ENCODE measurements at places on chromosomes 2 and 18.

GRCh38 chr18:48859311-48860268, 91.2 kb downstream of the SMAD7 start:
- no peak for DNase-seq

- DNase-seq, result no peak
These were observed 391.0 kb downstream of the CDH2 start for GRCh38 chr18:27785815-27786471.

GRCh38 chr18:11980163-11980493, 1.2 kb upstream of the IMPA2 start:
- DNase-seq, result no peak

- no peak for DNase-seq
These were observed 280.4 kb downstream of the HRH4 start for GRCh38 chr18:24740829-24741228.

GRCh38 chr2:45466053-45466452, 145.0 kb downstream of the SRBD1 start:
- no peak for DNase-seq

DNA sequence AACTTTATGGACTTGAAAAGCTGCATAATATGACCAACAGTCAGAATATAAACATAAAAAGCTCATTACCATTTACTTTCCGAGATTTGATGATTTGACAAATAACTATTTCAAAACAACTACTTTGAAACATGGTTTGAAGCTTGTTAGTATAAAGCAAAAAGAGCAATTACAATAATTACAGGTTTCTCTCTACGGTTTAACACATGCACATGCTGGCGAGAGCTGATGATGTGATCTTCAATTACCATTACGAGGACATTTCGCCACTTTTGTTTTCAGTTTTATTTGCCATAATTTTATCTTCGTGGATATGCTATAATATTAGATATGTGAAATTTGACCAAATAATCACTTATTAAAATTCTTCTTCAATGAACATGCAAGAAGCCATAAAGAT, 270.1 kb downstream of the TCF4 start:
- DNase-seq, result no peak

DNA sequence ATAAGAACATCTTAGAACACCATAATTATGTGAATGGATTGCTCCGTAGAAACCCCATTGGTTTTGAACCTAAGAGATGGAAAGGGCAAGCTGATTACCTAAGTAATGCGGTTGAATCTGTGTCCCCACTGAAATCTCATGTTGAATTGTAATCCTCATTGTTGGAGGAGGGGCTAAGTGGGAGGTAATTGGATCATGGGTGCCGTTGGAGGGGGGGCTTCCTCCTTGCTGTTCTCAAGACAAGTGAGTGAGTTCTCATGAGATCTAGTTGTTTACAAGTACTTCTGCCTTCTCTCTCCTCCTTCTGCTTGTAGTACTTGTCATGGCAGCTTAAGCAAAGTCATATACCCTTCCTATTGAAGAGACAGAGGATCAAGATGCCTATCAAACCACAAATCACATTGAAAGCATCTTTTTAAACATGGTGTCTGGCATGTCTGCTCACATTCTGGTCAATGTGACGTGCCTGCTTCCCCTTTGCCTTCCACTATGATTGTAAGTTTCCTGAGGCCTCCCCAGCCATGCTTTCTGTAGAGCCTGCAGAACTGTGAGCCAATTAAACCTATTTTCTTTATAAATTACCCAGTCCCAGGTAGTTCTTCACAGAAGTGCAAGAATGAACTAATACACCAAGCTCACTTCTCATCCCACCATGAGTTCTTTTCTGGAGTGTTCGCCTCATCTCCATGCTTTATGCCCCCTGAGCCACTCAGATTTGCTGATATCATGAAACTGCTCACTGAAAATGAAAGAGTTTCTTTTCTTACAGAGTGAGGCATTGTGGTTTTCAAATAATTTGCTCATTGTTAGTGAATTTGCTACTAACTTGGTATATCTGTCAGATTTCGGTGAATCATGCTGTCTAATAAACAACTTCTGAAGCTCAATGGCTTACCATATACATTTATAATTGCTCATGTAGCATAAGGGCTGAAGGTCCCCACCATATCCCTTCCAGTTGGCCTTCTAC, 23.6 kb downstream of the KCNE4 start:
- no peak for DNase-seq

- DNase-seq, result no peak
These were observed 12.2 kb upstream of the ATP6V1B1 start for GRCh38 chr2:70923378-70924015.

GRCh38 chr2:180553094-180553715, 427.2 kb upstream of the UBE2E3 start:
- no peak for DNase-seq

GRCh38 chr2:74390606-74391005, 10.5 kb upstream of the DCTN1 start:
- DNase-seq, result no peak

- DNase-seq, result no peak
These were observed 641 bp upstream of the ITGA6 start for GRCh38 chr2:172426635-172427255.

DNA sequence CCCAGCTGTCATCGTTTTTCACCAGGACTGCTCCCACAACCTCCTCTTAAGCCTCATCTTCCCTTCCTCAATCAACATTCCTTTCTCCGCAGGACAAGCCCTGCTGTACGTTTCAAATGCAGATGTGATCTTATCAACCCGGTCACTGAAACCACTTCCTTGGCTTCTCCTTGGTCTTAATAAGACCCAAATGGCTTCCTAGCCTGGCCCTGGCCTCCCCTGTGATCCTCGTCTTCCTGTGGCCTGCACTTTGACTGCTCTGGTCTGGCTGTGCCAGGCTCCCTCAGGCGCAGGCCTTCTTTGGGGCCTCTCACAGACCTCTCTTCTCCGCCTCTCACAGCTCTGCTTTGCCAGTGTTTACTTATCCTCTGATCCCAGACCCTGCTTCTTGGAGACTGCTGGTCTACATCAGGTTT, 4.7 kb upstream of the ADNP2 start:
- no peak for DNase-seq

- DNase-seq, result no peak
These were observed 71.4 kb downstream of the MARCHF4 start for GRCh38 chr2:216300906-216301305.

- DNase-seq, result peak; percentile 27
These were observed 101.7 kb upstream of the ZSWIM2 start for GRCh38 chr2:186950694-186951093.

DNA sequence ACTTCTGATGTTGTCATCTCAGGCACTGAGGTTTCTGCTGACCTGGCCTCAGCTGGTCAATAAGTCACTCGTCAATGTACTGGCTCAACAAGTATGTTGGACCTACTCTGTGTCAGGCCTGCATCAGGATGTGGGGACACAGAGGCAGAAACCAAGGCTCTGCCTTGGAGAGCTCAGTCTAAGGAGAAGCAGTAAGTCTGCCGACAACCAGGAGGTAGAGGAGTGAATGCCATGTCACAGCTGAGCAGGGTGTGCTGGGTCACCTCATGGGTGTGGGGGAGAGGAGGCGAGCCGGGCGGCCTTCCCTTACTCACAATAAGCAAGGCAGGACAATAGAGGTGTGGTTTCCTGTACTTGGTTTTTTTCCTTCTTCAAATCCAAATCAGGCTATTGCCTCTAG, 75.8 kb downstream of the COLEC12 start:
- no peak for DNase-seq

- no peak for DNase-seq
These were observed 71.2 kb downstream of the PLB1 start for GRCh38 chr2:28567061-28567471.

GRCh38 chr2:118837621-118838020, 9.8 kb downstream of the EN1 start:
- no peak for DNase-seq

- no peak for DNase-seq
These were observed 128.7 kb downstream of the NFATC1 start for GRCh38 chr18:79524181-79525078.

DNA sequence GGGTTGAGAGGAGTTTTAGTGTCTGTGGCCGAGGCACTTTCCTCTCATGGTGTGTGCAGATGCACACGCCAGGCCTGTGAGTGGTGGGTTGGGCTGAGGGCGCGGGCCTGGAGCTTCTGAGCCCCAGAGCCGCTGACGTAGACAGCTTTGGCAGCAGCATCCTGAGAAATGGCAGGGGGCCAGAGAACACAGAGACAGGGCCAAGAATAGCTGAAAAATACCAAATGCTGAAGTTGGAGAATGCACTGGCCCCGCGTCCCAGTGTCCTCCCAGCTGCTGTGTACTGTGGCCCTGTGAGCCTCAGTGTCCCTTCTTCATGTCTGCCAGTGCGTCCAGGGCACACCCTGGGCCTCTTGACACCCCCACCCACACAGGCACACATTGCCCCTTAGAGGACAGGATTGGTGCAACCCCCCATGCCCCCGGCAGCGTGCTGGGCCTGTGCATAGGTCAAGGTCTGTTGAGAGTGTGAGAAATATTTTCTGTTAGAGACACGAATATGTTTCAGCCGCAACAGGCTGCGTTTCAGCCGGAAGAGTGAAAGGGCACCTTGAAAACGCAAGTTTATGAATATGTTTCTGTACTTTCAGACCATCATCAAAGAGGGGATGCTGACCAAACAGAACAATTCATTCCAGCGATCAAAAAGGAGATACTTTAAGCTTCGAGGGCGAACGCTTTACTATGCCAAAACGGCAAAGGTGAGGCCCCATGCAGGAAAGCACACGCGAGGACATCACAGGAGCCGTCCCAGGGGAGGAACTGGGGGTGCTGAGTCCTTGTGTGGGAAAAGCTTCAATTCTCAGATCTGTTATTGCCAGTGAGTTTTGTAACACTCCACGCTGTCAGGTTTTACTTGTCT, 33.6 kb downstream of the DGKD start:
- DNase-seq, result no peak

DNA sequence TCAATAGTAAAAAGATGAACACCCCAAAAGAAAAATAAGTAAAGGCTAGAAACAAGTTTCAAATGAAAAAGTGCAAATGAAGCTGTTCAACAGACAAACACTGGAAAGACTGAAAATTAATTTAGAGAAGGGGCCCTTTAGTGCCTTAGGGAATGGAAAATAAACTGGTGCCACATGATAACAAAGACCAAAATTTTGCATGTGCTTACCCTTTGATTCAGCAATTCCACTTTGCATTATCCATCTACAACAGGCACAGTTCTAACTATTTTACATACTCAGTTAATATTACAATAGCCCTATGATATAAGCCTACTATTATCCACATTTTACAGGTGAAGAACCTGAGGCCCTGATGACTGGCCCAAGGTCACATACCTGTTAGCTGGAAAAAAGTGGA, 183.9 kb downstream of the NBAS start:
- DNase-seq, result no peak

- DNase-seq, result no peak
These were observed 41.3 kb upstream of the TMEM247 start for GRCh38 chr2:46438102-46438501.

GRCh38 chr18:50956116-50956515, 11.7 kb upstream of the ELAC1 start:
- DNase-seq, result no peak

DNA sequence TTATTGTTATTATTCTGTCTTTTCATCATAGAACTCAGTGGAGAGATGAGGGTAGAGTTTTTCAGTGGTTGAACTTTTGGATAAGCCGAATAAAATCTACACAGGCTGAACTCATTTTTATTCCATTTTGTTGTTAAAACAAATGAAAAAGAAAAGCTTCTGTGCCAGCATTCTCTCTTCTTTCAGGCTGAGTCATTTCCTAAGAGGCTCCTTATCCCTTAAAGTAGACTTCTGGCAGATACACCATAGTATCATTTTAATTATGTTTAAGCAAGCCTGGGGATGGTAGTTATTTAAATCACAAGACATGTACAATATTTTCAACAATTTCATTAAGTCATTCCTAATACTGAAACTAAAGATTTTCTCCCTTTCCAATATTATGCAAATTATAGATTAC, 1364.0 kb upstream of the NRXN1 start:
- no peak for DNase-seq

GRCh38 chr2:53549497-53549896, 218.1 kb upstream of the CHAC2 start:
- no peak for DNase-seq

DNA sequence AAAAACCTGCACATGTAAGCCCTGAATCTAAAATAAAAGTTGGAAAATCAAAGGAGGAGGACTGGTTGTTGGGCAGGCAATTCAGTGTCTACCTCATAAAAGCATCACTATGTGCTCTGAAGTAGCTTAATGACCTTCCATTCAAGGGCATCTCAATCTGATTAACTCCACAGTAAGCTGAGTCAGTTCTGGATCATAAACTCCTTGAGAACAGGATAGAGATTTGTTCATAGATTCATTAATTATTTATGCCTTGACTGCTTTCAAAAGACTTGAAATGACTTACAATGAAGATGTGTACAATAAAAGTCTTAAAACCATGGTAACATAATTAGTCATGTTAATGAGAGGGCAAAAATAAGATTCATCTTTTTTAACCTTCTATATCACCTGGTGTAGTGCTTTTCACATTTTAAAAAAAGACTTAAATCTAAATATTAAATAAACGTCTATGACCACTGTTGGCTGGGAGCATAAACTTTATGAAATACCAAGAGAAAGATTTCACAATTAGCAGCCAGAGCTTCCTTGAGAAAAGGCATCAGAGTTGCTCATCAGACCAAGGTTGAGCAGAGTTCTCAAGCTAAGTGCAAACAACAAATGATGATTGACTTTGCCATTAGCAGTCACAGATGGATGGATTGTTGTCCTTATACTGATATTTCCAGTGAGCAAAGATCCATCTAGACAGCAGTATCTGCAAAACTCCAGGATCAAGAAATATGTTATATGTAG, 237.3 kb upstream of the THUMPD2 start:
- DNase-seq, result no peak

DNA sequence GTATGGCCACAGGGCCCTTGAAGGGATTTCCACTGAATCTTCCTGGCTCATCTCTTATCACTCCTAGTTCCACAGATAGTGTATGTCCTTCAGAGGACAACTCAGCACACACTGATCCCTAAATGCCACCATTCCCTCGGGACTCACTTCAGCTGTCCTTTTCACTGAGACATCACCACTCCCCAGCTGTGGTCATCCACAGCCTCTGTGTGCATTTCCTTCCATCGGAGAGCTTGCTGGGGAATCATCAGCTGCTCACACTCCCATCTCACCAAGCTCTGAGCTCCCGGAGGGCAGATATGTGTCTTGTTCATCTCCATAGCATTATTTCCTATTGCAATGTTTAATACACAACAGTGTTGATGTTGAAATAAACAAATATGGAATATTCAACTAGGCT, 759.5 kb downstream of the RNF144A start:
- no peak for DNase-seq

DNA sequence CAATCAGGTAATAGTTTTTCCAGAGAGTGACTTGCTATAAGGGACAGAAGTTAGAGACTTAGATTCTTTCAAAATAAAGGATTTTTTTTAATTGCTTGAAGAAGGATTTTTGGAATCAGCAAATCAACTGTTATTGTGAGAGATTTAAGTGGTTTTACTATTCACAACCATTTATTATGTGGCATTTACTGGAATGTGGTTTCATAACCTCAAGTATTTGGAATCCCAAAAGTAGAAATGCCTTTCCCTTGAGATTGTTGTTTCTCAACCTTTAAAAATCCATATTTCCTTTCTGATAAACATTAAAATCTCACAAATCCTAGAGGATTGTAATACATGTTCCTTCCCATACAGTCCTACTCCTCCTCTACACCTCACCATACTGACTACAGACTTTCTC, 5.0 kb downstream of the TANK start:
- DNase-seq, result peak; percentile 9

- no peak for DNase-seq
These were observed 202.4 kb downstream of the PIK3C3 start for GRCh38 chr18:42157420-42157819.

GRCh38 chr18:50373561-50374219, 1.2 kb upstream of the SKA1 start:
- DNase-seq, result no peak

- peak; percentile 14 for DNase-seq
These were observed 39.4 kb upstream of the SMAD2 start for GRCh38 chr18:47969816-47970215.

Measured in HTR-8/SVneo (cell line).